ENCODE measurements at places on chromosomes 7 and 10. TPM values are rescaled to one million over a fixed set of nuclear protein-coding genes. Genes with fewer than 3 reads are reported as not detected.

The CPA4 gene
- polyA plus RNA-seq: 11.9 TPM

The AEBP1 gene
- 46.6 TPM for polyA plus RNA-seq

The SPDYE6 gene
- polyA plus RNA-seq: not detected

The ZC3HAV1L gene
- 9.8 TPM for polyA plus RNA-seq

The PRKCQ gene
- polyA plus RNA-seq: not detected

The CHRM2 gene
- polyA plus RNA-seq: 1.8 TPM

The ARF5 gene
- polyA plus RNA-seq: 220 TPM

The NKX1-2 gene
- not detected for polyA plus RNA-seq

The SFMBT2 gene
- 0.06 TPM for polyA plus RNA-seq
